A549 treated with Mapracorat at 1 μM for 4 hours (cell line): ENCODE measurements at places on chromosomes 4 and X. TPM values are rescaled to one million over a fixed set of nuclear protein-coding genes. Genes with fewer than 3 reads are reported as not detected.

TRPC3 gene
- total RNA-seq = 0.06 to 0.12 TPM (median 0.07 TPM) in 3 of 5 replicates, not detected in the others

ITM2A gene
- 0.31 TPM in 1 of 5 replicates, not detected in the others for total RNA-seq

VCX gene
- total RNA-seq = not detected in 5 replicates

UGT2A1 gene
- not detected in 5 replicates for total RNA-seq

L1CAM gene
- total RNA-seq = 16.6 to 21.9 TPM (median 18.2 TPM) in 5 replicates

TGIF2LX gene
- not detected in 5 replicates for total RNA-seq

CLCN4 gene
- total RNA-seq = 3.0 to 4.9 TPM (median 3.4 TPM) in 5 replicates

MEPE gene
- total RNA-seq = not detected in 5 replicates

PNCK gene
- 0.12 to 0.60 TPM (median 0.23 TPM) in 4 of 5 replicates, not detected in the other for total RNA-seq

PDLIM3 gene
- total RNA-seq = 0.07 to 0.42 TPM (median 0.22 TPM) in 4 of 5 replicates, not detected in the other

SERTM2 gene
- total RNA-seq = not detected in 5 replicates

RWDD4 gene
- total RNA-seq = 17.7 to 19.2 TPM (median 18.6 TPM) in 5 replicates

PAGE2 gene
- total RNA-seq = not detected in 5 replicates

MUC7 gene
- total RNA-seq = not detected in 5 replicates

CDKL2 gene
- 0.82 to 1.0 TPM (median 0.91 TPM) in 5 replicates for total RNA-seq

CT45A2 gene
- total RNA-seq = not detected in 5 replicates

SOX3 gene
- not detected in 5 replicates for total RNA-seq

SPANXD gene
- total RNA-seq = not detected in 5 replicates

F8A2 gene
- total RNA-seq = not detected in 5 replicates

CPEB2 gene
- 6.2 to 9.1 TPM (median 7.4 TPM) in 5 replicates for total RNA-seq

ATP8A1 gene
- total RNA-seq = 0.03 to 0.09 TPM (median 0.06 TPM) in 4 of 5 replicates, not detected in the other

MOB1B gene
- 4.2 to 6.9 TPM (median 5.8 TPM) in 5 replicates for total RNA-seq

REPS2 gene
- 0.72 to 1.9 TPM (median 1.3 TPM) in 5 replicates for total RNA-seq

CDK16 gene
- total RNA-seq = 93.7 to 115 TPM (median 107 TPM) in 5 replicates

TMEM255A gene
- total RNA-seq = 0.15 to 0.39 TPM (median 0.28 TPM) in 5 replicates
